CD4-positive, alpha-beta T cell treated with Interferon alpha-2 for 1 hour (primary cell): ENCODE measurements at places on chromosomes 4 and X.
A peak's percentile ranks its signal among the peaks of the same experiment; 100 is the strongest.

GRCh38 chr4:8198906-8199593, at the start of gene SH3TC1:
TSS of gene SH3TC1 (plus strand) at chr4:8199290. CDS start at chr4:8205195, 5,905 bp downstream.
- DNase-seq, result peak; percentile 73

- no peak for DNase-seq
Measured at GRCh38 chr4:90876296-90876695, 749.1 kb downstream of the CCSER1 start.

GRCh38 chr4:54708339-54709279, 50.9 kb downstream of the KIT start:
- DNase-seq, result no peak

- no peak for DNase-seq
Measured at GRCh38 chr4:147727476-147728028, 4.3 kb upstream of the ARHGAP10 start.

GRCh38 chr4:38092701-38093100, 132.5 kb downstream of the PTTG2 start:
- DNase-seq, result no peak

DNA sequence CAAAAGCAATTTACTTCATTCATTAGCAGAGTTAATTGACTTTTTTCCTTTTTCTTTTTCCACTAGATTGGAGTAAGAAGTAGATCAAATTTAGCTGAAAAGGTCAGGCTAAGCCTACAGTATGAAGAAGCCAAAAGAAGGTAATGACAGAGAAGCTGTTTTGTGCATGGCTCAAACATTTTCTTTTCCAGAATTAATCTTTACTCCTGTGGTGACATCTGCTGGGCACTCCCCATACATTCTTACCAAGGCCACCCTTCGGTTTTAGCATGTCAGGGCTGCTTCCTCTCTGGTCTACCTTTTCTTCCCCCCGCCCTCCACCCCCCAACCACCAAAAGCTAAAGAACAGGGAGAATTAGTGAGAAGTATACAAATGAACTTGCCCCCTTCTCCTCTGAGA, 70.2 kb downstream of the CLDN22 start:
- DNase-seq, result peak; percentile 16

DNA sequence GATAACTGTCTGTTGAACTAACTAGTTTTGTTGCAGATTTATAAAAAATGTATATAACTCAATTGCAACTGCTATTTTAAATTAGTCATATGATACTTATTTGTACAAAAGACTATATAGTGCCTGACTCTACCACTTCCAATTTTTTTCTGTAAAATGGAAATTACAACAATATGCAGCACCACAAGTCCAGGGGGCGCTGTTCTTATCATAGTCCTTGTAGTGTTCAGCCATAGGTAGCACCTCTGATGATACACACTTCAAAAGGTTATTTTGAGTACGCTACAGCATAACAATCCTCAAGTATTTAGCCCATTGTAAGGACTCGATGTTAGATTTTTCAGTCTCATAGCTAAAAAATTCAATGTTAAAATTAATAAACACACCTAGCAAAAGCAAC, 174.9 kb downstream of the CORIN start:
- peak; percentile 14 for DNase-seq

DNA sequence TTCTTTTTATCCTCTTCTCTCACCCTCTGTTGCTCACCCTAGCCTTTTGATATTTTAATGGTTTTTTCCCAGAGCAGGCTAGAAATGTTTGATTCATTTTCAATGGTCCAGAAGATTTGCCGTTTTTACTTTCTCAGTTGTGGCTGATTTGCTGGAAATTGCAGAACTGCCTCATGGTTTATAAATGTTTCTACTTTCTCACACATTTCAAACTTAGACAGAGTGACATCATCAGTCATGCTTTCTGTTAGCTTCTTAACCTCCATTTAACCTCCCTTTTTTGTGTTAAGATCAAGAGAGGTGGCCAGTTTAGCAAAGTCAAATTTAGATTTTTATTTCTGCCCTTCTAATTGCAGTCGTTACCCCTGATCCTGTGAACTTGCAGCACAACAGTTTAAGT, 8.7 kb downstream of the RXFP1 start:
- DNase-seq, result no peak
